ENCODE measurements at places on chromosomes 5 and 9.

DNA sequence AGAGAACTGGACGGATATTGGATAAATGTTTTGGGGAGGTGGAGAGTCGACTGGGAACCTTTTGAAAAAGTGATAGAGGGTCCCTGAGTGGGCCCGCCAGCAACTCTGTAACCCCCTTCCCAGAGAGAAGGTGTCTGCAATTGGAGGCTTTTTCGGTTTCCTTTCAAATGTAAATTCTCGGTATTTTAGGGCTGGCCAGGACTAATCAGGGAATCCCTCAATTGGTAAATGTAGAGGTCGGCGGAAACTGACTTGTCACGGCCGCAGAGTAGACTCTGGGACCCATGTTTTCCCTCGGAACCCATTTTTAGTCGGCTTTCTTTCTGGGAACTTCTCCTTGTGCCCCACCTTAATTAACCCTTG is 524 bp downstream of the CCNB1 start:
- no peak for DNase-seq

GRCh38 chr5:176517053-176517661 is 20.0 kb downstream of the RNF44 start:
- no peak for DNase-seq

GRCh38 chr5:65034813-65035209 is 266.1 kb downstream of the CWC27 start:
- DNase-seq: no peak

GRCh38 chr5:148794729-148795561 is 31.5 kb upstream of the ADRB2 start:
- no peak for DNase-seq

GRCh38 chr9:16138561-16139491 is 586.0 kb downstream of the CCDC171 start:
- DNase-seq: no peak

- no peak for DNase-seq
Measured at GRCh38 chr5:55004729-55005128, 19.3 kb upstream of the GZMK start.

GRCh38 chr5:106801554-106801953 is 869.2 kb downstream of the EFNA5 start:
- no peak for DNase-seq

DNA sequence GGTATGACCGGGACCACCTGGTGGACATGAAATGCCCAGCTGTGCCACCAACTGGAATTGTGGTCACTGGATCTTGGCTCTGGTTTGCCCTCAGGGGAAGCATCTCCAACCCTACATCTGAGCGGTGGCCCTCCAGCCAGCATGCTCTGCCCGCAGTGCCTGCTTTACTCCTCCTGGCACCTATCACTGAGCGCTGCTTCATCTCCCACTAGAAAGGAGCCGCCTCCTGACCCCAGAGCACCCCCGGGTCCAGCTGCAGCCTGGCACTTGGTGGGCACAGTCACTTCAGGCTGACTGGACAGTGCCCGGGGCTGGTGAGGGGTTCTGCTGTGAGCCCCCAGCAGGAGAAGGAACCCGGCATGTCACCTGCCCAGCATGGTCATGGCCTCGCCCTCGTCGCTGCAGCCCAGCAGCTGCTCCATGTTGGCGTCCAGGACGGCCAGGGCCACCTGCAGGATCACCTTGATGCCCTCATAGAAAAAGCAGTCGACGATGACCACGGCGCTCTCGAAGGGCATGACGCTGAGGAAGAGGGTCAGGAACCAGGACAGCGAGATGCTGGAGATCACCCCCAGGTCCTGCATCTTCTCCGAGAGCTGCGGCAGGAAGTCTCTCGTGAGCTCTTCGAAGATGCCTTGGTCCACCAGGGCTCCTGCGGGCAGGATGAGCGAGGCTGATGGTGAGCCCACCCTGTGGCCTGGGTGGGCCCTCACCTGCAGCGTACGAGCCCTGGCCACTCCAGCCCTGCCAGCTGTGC is 16.1 kb upstream of the MRNIP start:
- no peak for DNase-seq

- no peak for DNase-seq
Measured at GRCh38 chr9:127853312-127854183, 910 bp downstream of the ENG start.

DNA sequence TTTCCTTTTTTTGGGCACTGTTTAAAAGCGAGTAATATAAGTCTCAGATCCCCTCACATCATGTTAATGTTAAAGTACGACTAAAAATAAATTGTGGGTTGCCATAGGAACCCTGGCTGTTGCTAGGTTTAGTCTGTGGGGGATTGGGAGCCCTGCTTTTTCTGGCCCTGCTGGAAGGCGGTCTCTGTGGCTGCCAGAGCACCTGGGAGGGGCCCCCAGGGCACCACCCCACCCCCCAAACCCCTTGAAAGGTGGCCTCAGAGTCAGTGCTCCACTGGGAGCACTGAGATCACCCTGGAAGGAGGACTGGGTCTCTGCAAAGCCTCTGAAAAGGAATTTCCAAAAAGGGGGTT is 66.2 kb upstream of the NEURL1B start:
- no peak for DNase-seq

- DNase-seq: no peak
Measured at GRCh38 chr9:113715086-113715485, 161.0 kb upstream of the ZNF618 start.

DNA sequence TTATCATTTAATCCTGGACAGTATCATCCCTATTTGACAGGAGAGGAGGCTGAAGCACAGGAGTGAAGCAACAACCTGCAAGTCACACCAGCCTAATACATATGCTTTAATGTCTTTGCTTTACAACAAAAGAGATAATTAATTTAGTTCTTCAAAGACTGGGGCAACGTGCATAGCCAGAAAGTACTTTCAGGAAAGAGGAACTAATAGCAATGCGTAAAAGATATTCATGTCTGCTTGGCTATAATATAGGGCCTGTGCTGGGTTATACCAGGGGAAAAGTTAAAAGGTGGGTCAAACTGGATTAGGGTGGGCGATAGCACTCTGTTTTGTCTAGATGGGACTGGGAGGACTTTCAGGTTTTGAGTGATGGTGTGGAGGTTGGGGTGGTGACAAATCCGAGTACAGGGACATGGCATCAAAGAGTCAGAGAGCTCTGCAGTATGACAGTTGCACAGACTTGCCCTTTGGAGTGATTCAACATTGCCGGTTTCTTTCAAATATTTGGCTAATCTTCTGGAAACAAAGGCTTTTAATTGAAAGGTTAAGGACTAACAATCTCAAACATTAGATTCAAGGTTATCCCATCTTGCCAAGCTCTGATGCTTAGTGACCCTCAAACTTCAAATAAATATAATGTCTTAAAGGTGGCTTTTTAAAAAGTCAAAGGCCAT is 11.9 kb downstream of the DAB2 start:
- DNase-seq: no peak

GRCh38 chr5:97525780-97526179 is 342.7 kb upstream of the RIOK2 start:
- DNase-seq: no peak

- no peak for DNase-seq
Measured at GRCh38 chr9:92964607-92965060, 17.3 kb downstream of the FGD3 start.

- DNase-seq: no peak
Measured at GRCh38 chr9:129490583-129491486, 130.1 kb downstream of the C9orf50 start.

DNA sequence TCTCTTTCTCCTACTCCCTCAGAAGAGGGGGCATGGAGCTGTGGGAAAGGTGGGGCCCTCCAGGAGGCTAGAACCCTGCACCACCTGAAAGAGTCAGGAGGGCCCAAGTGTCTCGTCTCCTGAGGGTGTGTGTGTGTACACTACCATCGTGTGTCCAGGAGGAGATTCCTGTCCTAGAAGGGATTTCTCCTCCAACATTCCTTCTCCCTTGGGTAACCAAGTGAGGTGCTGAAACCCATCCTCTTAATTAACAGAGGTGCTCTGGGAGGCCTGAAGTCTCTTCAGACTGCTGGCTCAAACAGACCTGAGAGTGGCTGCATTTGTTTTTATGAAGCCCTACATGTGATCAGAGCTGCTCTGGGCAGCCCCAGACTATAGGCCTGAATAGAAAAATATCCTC is 61.1 kb upstream of the FAM169A start:
- DNase-seq: no peak

DNA sequence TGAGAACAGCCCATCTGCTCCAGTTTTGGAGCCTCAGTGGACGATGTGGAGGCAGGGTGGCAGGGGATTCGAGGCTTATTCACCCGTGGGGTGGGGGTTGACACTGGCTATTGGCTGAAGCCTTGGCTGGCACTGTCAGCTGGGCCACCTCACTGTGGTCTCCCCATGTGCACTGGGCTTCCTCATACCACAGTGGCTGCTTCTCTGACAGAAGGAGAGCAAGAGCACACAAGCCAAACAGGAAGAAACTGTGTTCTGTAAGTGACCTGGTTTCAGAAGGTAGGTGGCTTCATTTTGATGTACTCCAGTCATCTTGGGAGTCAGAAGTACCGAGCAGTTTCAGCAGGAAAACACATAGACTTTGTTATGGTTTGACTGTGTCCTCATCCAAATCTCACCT is 24.7 kb upstream of the CTNND2 start:
- no peak for DNase-seq

- no peak for DNase-seq
Measured at GRCh38 chr5:116370886-116371285, 203.7 kb downstream of the SEMA6A start.

GRCh38 chr9:6522263-6522662 is 109.3 kb downstream of the UHRF2 start:
- DNase-seq: no peak

All from stimulated activated CD8-positive, alpha-beta memory T cell treated with anti-CD3 and anti-CD28 coated beads, Interleukin-2, amount 100 ng/mL, for 48 hours (primary cell).